Adrenal gland (tissue), 19 donors: ENCODE measurements at places on chromosomes 2 and 18. TPM values are rescaled to one million over a fixed set of nuclear protein-coding genes. Genes with fewer than 3 reads are reported as not detected.
A peak's percentile ranks its signal among the peaks of the same experiment; 100 is the strongest.

Gene FAM228A
- total RNA-seq = 0.28 TPM

DNA sequence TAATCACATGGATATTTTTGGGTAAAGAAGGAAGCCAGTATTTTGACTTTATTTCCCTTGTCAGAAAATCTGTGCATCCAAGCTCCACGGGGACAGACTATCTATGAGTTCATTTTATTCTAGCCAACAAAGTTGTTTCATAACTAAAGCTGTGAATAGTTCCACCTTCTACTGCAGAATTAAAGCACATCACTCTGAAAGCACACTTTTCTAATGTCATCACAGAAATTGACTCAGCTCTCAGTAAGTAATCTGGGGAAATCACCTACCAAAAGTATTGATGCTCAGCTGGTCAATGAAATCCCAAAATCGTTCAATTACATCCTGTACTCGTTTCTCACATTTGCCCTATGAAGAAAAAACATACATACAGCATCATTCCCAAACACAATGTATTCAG lies 19.1 kb downstream of the IAH1 start:
- no peak overlapping the region for H3K27ac ChIP-seq
- no peaks in the 10 kb centered on the region for H3K4me1 ChIP-seq
- H3K4me3 ChIP-seq = no peak overlapping the region
- no peaks in the 10 kb centered on the region for H3K36me3 ChIP-seq
- no peak for DNase-seq

DNA sequence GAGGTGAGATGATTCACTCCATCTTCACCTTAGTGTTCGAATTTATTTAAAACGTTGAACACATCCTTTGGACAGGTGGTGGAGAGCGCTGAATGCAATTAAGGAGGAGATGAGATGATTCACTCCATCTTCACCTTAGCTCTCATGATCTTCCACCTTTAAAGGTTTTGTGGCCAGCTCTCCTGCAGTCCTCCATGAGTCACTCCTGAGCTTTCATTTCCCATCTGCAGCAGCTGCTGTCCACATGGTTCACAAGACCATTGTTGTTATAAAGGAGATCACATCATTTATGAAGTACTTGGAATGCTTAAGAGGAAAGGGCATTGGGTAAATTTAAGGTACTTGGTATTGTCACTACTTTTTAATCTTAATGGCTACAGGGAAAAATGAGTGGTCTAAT lies 298.5 kb downstream of the PAX3 start:
- no peaks in the 10 kb centered on the region for H3K4me1 ChIP-seq
- no peaks in the 10 kb centered on the region for H3K27me3 ChIP-seq
- DNase-seq = no peak
- H3K4me3 ChIP-seq = no peak overlapping the region

DNA sequence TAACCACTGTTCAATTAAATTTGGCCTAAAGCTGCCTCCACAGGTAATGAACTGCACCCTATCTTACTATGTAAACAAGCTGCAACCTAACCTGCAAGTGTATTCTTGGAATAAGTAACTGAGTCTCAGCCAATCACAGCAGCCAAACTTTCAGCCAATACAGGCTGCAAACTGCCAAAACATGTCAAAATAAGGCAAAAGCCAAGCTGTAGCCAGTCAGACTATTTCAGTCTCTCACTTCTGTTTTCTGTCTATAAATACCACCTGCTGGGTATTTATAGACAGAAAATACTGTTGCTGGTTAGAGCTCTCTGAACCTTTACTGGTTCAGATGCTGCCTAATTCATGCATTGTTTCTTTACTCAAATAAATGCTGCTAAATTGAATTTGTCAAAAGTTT lies 14.3 kb downstream of the C2orf76 start:
- H3K4me3 ChIP-seq = no peak overlapping the region
- H3K4me1 ChIP-seq = no peaks in the 10 kb centered on the region
- no peaks in the 10 kb centered on the region for H3K27me3 ChIP-seq
- no peaks in the 10 kb centered on the region for H3K36me3 ChIP-seq

DNA sequence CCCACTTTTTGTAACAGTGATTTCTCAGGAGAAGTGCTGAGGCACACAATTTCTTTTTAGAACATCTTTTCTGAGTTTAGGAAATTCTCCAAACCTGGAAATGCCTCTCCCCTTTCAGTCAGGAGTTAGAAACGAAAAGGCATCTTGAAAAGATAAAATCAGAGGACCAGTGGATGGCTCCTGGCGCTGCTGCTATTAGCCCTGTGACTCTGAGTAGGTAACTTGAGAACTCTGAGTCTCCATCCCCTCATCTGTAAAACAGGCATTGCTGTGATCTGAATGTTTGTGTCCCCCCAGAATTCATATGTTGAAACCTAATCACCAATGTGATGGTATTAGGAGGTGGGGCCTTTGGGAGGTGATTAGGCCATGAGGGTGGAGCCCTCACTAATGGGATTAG lies 50.2 kb downstream of the EHD3 start:
- peak; percentile 20 for DNase-seq
- H3K36me3 ChIP-seq = no peaks in the 10 kb centered on the region
- no peaks in the 10 kb centered on the region for H3K4me1 ChIP-seq
- H3K27ac ChIP-seq = no peak overlapping the region

DNA sequence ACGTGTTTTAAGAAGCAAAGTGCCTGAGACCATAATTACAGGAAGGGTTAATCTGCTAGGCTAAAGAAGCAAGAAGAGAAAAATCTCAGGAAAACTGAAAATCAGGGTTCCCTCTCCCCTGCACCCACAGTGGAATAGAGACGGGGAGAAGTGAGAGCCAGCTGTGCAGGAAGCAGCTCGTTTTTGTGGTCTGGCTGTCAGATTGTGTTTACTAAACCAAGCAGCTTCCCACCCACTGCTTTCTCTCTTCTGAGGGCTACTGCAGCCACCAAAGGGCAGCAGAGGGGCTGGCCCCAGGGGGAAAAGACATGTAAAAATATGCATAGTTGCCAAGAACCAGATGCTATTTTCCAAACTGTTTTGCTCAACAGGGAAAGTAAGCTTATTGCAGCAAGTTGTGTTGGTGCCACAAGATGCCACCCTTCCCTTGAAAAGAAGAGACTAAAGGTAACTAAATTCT lies 72.6 kb upstream of the THUMPD2 start:
- H3K36me3 ChIP-seq = no peaks in the 10 kb centered on the region
- no peak overlapping the region for H3K27ac ChIP-seq
- no peak for DNase-seq
- peaks cover 13% of the 10 kb centered on the region for H3K4me1 ChIP-seq
- H3K27me3 ChIP-seq = no peaks in the 10 kb centered on the region
- H3K4me3 ChIP-seq = no peak overlapping the region

- no peak for DNase-seq
- no peak overlapping the region for H3K4me3 ChIP-seq
- H3K27ac ChIP-seq = no peak overlapping the region
- no peaks in the 10 kb centered on the region for H3K4me1 ChIP-seq
- no peaks in the 10 kb centered on the region for H3K36me3 ChIP-seq
Observed at GRCh38 chr2:219967247-219968245, 340.1 kb downstream of the SLC4A3 start.

Gene CD226
- 1.7 TPM for total RNA-seq

- no peak overlapping the region for H3K27ac ChIP-seq
- no peaks in the 10 kb centered on the region for H3K4me1 ChIP-seq
- H3K4me3 ChIP-seq = no peak overlapping the region
- no peaks in the 10 kb centered on the region for H3K27me3 ChIP-seq
Observed at GRCh38 chr2:124323321-124323720, 298.2 kb downstream of the CNTNAP5 start.

DNA sequence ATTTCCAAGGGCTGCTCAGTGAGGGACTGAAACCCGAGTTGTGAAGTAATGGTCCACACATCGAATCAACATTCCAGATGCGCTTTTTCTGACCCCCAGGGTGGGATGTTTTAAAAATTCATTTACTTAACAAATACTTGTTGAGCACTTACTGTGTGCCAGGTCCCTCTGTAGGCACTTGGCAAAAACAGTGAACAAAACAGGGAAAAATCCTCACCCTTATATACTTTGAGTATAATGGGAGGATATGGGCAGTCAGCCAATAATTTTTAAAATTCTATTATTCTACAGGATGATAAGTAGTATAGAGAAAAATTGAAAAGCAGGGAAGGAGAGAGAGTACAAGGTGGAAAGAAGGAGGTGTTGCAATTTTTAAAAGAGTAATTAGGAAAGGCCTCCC lies 31.3 kb upstream of the AFTPH start:
- H3K4me3 ChIP-seq = no peak overlapping the region
- H3K4me1 ChIP-seq = peaks cover 5% of the 10 kb centered on the region
- no peak overlapping the region for H3K27ac ChIP-seq
- DNase-seq = no peak

Gene ANKRD44
- total RNA-seq = 15.4 TPM
